ENCODE measurements at places on chromosomes 13 and 19.
A peak's percentile ranks its signal among the peaks of the same experiment; 100 is the strongest.

DNA sequence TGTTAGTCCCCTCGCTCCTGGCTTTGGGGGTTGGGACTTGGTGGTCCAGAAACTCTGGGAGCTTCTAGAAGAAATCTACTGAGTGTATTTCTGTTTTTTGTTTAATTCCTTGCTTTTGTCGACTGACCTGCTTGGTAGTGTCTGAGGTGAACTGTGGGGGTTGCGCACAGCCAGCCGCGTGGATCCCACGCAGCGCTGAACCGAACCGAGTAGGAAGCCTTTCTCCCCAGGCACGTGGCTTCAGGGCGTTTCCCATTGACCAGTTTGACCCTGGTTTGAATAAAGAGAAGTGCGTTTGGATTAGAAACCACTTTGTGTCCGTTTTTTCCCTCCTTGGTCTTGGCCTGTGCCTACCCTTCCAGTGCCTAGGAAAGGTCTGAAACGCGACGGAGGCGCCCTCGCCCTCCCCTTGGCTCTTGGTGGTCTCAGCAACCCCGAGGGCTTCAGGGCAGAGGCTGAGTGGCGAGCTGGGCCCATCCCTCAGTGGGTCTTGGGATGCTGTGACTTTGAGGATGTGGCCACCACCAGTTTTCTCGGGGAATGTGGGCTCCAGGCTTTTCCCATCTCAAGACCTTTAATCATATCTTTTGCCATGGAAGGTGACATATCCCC, 2.7 kb upstream of the RPS15 start:
- no peak for DNase-seq

DNA sequence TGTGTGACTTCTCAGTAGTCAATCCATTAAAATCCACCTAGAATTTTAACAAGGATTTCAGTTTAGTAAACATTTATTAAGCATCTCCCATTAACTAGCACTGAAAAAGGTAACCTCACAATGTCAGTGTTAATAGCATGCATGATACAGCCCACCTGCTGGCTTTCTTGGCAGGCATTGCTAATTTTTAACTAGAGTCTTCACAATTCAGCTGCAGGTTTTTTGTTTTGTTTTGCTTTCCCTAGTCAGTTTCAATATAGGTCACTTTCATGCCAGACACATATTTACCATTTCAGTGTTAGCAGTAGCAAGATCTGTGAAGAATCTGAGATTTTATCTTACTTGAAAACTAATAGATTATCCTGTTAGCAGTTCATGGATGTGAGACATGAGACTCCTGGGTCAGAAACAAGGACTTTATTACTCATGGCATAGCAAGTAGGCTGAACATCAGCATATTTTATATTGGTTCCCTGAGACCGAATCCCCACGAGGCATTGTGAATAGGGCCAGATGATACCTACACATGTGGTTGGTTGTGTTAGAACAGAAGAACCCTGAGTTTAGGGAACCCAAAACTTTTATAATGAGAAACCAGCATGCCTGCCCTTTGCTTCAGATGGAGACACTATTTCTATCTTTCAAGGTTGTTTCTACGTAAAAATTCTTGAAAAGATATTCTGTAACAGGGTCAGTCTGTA, 198.0 kb upstream of the HTR2A start:
- no peak for DNase-seq

DNA sequence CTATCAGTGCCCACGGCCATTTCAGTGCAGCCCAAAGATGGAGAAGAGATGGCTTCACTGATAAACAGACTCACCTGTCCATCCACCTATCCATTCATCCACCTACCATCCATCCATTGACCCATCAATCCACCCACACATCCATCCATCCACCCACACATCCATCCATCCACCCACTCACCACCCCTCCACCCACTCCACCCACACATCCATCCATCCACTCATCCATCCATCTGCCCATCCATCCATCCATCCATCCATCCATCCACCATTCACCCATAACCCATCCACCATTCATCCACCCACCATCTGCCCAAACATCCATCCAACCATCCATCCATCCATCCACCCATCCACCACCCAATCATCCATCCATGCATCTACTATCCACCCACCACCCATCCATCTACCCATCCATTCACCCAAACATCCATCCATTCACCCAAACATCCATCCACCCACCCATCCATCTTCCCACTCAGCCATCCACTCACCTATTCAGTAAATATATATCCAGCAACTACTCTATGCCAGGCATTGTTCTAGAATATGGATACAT, 31.6 kb upstream of the ZNRF4 start:
- DNase-seq = no peak

DNA sequence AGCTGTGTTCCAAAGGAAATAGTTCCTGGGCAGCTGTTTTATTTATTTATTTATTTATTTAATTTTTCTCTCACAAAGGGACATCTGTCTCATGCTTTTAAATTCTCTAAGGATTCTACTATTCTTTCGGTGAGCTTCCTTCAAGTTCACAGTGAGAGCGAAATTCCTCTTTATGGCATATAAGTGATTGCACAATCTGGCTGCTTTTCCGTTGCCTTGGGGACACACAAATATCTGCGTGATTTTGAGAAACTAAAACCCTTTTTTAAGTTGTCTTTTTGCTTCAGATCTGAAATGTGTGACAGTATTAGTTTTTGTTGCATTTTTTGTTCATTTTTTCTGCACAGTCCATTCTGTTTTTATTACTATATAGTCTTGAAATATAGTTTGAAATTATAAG, 19.2 kb downstream of the ZNF486 start:
- no peak for DNase-seq

DNA sequence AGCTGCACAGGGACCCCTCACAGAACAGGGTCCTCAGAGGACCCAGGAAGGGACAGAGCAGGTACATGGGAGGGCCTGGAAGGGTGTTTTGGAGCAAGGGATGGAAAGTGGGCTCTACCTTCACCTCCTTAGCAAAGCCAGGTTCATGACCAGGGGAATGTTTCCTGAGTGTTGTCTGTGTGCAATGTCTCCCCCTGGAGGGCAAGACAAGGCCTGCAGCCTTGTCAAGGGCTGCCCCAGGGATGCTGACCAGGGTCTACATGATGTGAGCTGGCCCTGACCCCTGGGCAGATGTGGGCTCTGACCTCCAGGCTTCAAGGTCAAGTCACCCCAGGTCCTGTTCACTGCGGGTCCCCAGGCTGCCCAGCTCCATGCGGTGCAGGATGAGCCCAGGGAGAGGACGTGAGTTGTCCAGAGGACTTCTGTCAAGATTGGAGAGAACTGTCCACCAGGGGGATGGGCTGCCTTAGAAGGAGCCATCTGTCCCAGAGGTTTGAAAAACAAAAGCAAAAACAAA, 1.0 kb upstream of the CEACAM1 start:
- peak; percentile 34 for DNase-seq

GRCh38 chr19:17860331-17860992, 752 bp downstream of the RPL18A start:
- no peak for DNase-seq

DNA sequence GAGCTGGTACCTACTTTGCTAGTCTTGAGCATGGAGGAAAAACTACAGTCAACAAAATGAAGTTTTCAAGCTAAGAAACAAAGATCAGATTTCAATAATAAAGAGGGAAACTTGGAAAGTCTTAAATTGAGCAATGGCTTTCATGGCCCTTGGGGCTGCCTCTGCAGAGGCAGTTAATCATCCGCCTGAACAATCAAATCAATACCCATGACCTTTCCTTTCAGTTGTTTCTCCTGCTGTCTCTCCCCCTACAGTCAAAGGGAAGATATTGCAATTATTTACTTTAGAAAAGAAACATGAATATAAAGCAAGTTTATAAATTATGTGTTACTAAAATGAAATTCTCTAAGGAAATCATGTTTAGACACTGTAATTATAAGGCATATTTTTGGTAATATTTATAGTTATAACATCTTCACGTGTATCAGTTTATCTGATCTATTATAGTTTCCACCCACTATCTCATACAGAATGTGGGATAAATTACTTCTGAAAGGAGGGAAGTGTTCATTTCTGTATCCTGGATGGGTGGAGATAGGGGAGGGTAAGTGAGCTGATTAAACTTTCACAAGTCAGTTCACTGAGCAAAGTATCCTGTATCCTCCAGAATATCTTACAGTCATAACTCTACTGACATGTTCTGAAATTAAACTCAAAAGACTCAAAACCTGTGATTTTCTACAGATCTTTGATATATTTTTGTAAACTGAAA, 72.4 kb upstream of the TSC22D1 start:
- DNase-seq = no peak

DNA sequence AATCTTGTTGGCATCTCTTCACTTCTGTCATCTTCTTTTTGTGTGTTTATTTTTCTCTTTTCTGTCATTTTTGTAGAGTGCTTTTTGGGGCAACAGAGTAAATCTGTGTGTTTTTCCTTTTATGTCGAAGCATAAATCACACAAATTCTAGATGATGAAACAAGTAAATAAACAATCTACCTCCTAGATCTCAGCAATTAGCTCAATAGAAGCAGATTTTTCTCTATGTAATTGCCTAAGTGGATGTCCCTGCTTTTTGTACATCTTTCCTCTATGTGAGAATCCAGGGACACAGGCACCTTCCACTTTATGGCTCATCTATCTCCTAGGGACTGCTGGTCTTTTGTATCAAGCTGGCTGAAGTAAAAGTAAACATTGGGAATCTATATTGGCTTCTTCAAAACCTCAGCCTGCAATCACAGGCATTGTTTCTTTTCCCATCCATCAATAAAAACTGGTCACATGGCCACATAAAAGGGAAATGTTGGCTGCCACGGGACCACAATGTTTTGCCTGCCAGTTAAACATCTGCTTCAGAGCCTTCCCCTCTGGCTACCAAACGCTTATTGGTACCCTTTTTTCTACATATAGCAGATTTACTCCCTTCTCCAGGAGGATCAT, 323.8 kb downstream of the LMO7 start:
- DNase-seq = no peak

- DNase-seq = peak; percentile 51
Observed at GRCh38 chr19:48445256-48445605, 552 bp upstream of the GRWD1 start.

GRCh38 chr19:6803036-6803404, 30.5 kb downstream of the VAV1 start:
- no peak for DNase-seq

DNA sequence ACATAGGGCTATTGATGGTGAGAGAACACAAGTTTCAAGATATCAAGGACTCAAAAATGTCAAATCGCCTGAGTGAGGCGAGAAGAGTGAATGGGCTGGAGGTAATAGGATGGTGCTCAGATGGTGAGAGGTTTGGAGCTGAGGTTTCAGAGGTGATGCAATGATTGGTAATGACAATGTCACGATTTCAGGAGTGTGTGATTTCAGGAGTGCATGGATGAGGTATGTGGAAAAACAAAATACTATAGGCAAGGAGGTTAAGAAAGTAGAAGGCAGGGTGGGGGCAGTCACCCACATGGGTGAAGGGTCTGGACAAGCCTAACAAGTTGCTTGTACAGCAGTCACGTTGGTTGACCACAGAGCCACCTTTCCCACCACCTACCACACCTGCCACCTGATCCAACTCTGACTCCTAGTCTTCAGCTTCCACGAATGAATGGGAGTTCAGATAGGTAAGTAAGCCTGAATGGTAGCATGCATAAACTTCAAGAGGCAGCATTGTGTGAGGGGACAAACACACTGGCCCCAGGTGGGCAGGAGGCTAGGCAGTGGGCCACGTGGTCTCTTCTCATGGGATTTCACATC, 71.5 kb downstream of the RUBCNL start:
- no peak for DNase-seq

DNA sequence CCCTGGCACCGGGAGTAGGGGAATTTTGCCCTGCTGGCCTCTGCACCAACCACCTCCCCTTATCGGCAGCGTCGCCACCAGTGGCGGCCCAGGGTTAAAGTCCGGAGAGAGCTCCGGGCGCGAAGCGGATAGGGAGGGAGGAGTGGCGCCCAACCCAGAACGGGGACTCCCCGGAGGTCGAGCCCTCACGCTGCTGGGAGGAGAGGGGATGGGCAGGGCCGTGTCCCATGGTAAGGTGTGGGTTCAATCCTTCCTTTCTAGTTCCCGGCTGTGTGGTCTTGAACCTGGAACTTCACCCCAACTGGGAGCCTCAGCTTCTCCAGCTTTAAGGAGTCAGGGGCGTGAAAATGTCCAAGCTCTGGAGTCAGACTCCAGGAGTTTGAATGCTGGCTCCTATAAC, 23.3 kb upstream of the BCL3 start:
- no peak for DNase-seq
